ENCODE measurements at places on chromosomes 2 and 18. TPM values are rescaled to one million over a fixed set of nuclear protein-coding genes. Genes with fewer than 3 reads are reported as not detected.

SCG2 gene
- polyA plus RNA-seq = 9.7 TPM

SLC5A7 gene
- 0.03 TPM for polyA plus RNA-seq

BCL2 gene
- 1.2 TPM for polyA plus RNA-seq

DSG1 gene
- not detected for polyA plus RNA-seq

GTF2A1L gene
- polyA plus RNA-seq = 1.7 TPM

FHL2 gene
- 2.5 TPM for polyA plus RNA-seq

SLC11A1 gene
- polyA plus RNA-seq = 5.6 TPM

MRO gene
- polyA plus RNA-seq = 0.85 TPM

RESP18 gene
- not detected for polyA plus RNA-seq

CLEC4F gene
- not detected for polyA plus RNA-seq

CD8A gene
- 1.7 TPM for polyA plus RNA-seq

SLC16A14 gene
- 2.1 TPM for polyA plus RNA-seq

FBXO36 gene
- polyA plus RNA-seq = 0.83 TPM

EVX2 gene
- not detected for polyA plus RNA-seq

TSGA10 gene
- 3.4 TPM for polyA plus RNA-seq

GCG gene
- 1.2 TPM for polyA plus RNA-seq

ABCG5 gene
- 0.03 TPM for polyA plus RNA-seq

CXCR4 gene
- polyA plus RNA-seq = 9.2 TPM

ITGB6 gene
- not detected for polyA plus RNA-seq

NXPH2 gene
- polyA plus RNA-seq = not detected

NYAP2 gene
- 0.01 TPM for polyA plus RNA-seq

LRRTM4 gene
- 0.05 TPM for polyA plus RNA-seq

ALPG gene
- not detected for polyA plus RNA-seq

TUBA4B gene
- not detected for polyA plus RNA-seq

CD226 gene
- polyA plus RNA-seq = 0.88 TPM
